ENCODE measurements at places on chromosomes 5 and 9.

DNA sequence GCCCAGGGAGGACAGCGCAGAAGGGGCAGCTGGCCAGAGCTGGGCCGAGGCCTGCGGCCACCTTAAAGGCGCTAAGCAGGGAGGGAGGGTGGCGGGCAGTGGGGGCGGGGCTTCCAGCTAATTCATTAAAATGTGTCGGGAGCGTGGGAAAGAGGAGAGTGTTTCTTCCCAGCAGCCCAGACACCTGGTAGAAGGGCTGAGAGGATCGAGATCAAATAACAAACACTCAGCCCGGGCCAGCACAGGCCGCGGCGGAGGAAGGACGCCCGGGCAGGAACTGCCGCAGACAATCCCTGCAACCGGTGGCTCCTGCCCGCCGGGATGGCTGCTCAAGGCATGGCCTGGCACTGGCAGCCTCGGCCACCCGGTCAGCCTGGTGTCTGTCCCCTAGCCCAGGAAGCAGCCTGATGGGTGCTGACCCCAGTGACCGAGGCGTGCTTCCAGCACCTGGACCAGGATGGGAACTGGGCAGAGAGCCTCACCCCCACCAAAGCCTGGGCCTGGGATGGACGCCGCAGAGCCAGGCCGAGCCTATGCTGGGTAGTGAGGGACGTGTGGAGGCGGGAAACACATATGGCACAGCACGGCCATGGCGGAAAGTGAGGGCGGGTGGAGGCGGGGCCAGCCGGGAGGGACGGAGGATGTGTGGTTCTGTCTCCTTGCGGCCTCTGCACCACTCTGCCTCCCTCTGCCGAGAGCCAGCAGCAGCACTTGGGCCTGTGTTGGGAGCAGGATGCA, 3.2 kb upstream of the NRARP start:
- peak; percentile 26 for DNase-seq

GRCh38 chr5:115577741-115578140, 24.5 kb downstream of the TICAM2 start:
- no peak for DNase-seq

DNA sequence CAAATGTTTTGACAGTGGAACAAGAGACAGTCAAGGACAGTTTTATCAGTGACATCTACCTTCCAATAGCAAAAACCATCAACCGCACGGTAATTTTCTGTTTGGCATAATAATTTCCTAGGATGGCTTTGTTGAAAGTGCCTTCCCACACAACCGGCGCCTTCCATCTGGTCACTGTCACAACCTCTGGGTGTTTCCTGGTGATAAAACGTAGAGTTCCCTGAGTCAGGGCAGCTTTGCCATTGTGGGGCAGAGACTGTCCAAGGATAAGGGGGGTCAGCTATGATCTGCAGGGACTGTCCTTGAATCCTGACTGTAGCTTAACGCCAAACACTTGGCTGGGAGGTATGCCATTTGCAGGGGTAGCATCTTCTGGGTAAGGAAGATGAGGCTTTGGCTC, 47.6 kb downstream of the GGTA1 start:
- no peak for DNase-seq

GRCh38 chr9:136312436-136312835, 8.5 kb upstream of the CCDC187 start:
- DNase-seq, result peak; percentile 25

- no peak for DNase-seq
These were observed 3.7 kb upstream of the RNF44 start for GRCh38 chr5:176540956-176541337.

DNA sequence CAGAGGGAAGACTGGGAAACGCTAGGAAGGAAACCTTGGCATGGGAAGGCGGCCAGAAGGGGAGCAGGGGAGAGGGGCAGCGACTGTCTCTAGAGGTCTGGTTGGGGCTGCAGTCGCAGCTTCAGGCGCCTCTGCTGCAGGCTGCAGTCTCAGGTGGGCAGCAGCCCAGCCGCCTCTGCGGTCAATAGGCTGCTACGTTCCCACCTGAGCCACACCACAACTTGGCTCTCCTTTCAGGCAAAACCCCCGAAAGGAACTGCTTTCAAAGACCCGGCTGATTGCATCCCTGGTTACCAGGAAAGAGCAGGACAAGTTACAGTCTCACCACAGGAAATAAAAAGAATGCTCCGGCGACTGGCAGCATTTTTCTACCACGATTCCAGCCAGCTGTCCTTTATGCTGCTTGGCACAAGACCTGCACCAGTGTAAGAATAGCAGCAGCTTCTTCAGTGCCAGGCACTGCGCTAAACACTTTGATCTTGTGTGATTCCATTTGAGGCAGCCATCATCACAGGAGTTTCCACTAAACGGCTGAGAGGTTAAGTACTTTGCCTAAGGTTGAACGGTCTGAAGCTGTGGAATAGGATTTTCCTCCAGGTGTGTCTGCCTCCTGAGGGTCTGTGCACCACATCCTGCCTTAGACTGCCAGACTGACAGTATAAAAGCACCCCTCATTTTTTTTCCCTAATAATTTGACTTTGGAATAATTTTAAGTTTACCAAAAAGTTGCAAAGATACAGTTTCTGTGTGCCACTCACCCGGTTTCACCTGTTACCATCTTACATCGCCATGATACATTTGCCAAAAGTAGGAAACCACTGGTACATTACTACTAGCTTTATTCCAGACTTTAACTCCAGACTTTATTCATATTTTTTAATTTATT, 7.5 kb downstream of the RPS14 start:
- DNase-seq, result no peak

DNA sequence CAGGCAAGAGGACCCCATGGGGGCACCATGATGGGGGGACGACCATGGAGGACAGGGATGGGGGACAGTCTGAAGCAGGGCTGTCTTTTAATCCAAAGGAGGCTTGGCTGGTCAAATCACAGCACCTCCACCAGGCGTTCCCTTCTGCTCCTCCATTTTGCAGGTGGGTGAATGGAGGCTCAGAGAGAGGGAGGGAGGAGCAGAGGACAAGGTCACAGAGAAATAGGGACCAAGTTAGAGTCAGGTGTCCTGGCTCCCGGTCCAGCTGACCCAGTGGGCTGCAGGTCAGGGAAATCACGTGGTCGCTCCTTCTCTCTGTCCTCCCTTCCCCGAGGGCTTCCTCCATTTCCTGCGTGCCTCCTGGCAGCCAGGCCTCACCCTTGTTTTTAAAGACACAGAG, 156.4 kb upstream of the SMIM23 start:
- no peak for DNase-seq

DNA sequence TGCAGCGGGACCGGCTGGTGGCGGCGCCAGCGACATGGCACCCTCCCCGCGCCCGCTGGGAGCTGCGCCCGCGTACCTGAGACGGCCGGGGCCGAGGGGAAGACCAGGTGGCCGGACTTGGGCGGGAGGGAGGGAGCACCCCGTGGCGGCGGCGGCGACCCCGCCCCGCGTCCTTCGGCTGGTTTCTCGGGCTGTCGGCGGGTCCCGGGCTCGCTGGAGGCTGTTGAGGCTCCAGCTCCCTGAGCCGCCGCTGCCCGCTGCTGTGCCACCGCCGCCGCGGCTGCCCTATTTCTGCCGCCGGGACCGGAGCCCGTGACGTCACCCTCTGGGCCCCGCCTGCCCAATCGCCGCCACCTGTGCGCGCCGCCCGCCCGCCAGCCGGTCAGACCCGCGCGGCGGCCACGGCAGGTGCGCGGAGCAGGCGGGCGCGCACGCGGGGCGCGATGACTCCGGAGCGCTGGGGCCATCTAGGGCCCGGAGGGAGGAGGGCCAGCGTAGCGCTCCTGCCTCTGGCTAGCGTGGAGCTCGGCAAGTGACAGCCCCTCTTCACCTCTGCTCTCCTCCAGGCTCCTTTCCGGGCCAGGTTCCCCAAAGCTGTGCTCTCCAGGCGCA, at the start of gene FSTL4:
FSTL4 (minus strand) TSS at position 293 of the 612 bp plus-strand sequence.
- DNase-seq, result no peak

DNA sequence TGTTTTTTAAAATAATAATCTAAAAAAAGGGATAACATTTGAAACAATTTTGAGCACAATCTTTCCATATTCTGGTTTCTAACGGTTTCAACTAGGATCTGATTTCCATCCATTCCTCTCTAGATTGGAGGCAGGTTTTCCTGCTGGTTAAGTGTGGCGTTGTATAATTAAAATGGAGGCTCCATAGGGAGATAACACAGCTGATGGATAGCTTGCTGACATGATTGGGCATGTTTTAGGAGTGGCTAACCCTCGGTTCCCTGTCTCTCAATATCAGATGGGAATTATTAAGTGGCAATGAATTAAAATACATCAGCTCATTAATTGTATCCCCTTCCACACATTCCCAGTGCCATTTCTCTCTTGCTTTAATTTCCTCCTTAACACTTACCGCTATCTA, 209.0 kb downstream of the ALDH1A1 start:
- no peak for DNase-seq

- no peak for DNase-seq
These were observed 17.4 kb downstream of the LMNB1 start for GRCh38 chr5:126794157-126794828.

GRCh38 chr5:132854301-132854700, 12.0 kb downstream of the GDF9 start:
- no peak for DNase-seq

- DNase-seq, result no peak
These were observed 96.4 kb upstream of the SPOCK1 start for GRCh38 chr5:137595396-137596079.

DNA sequence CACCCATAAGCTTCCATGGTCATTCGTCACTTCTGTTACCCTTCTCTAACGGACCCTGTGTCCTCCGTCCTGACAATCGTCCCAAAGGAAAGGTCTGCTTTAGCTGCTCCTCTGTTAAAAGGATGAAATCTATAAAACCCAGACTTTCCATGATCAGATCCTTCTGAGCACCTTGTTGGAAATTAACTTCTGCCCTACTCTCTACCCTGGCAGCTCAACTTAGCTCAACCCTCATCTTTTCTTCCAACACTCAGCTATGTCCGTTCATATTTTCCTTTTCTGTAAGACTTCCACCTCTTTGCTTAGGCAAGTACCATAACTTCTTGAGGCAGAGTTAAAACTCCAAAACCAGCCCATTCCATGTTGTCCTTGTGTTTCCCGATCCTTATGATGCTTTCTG, 205.4 kb downstream of the SPATA31A6 start:
- DNase-seq, result no peak

- no peak for DNase-seq
These were observed 61.0 kb downstream of the CTSL start for GRCh38 chr9:87786876-87787275.

- no peak for DNase-seq
These were observed 172.1 kb downstream of the ENC1 start for GRCh38 chr5:74468421-74468820.

- DNase-seq, result no peak
These were observed 20.6 kb downstream of the FST start for GRCh38 chr5:53501054-53501453.

DNA sequence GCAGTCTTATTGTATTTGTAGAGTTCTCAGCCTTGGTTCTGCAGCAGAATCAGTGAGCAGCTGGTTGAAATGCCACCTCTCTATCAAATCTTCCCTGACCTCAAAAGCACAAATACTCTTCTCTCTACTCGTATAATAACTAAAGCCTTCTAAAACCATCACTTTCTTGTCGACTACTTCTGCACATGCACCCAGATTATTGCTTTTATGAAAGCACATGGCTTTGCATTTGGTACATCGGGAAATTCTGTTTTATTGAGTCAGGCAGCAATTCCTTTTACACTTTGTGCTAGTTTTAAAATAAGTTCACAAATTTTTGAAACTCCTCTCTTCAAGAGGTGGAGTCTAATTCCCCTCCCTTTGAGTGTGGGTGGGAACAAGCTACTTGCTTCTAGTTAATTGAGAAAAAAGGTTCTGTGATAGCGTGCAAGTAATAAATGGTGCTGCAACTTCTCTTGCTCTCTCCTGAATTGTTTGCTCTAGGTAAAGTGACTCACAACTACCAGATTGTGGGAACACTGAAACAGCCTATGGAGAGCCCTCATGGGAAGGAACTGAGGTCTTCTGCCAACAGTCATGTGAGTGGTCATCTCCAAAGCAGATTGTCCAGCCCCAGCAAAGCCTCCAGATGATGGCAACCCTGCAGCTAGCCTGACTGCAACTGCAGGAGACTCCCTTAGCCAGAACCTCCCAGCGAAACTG, 66.0 kb upstream of the TAF1L start:
- no peak for DNase-seq
